Lung microvascular endothelial cell (primary cell): ENCODE measurements at places on chromosomes 12 and 14.

- DNase-seq: peak; percentile 11
These were observed 22.8 kb upstream of the USP44 start for GRCh38 chr12:95573951-95574576.

GRCh38 chr14:36217027-36217426 is 40.5 kb upstream of the PTCSC3 start:
- no peak for DNase-seq

DNA sequence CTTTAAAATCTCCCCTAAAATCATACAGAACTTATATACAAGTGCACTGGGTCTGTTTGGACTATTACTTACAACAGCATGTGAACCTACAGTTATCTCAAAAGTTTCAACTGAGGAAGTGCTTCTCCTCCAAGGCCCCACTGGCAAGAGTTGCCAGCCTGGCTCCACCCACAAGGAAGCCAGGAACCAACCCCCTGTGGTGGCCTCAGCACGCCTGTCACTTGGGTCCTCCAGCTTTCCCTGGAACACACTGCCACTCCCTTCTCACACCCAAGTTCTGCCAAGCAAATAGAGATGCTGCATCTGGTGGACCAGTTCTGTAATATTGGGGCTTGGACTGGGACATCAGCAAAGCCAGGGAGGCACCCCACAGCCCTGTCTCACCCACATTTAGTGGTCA is 115.4 kb downstream of the GCH1 start:
- DNase-seq: no peak

- peak; percentile 34 for DNase-seq
These were observed 44.5 kb downstream of the CHGA start for GRCh38 chr14:92967346-92967926.

DNA sequence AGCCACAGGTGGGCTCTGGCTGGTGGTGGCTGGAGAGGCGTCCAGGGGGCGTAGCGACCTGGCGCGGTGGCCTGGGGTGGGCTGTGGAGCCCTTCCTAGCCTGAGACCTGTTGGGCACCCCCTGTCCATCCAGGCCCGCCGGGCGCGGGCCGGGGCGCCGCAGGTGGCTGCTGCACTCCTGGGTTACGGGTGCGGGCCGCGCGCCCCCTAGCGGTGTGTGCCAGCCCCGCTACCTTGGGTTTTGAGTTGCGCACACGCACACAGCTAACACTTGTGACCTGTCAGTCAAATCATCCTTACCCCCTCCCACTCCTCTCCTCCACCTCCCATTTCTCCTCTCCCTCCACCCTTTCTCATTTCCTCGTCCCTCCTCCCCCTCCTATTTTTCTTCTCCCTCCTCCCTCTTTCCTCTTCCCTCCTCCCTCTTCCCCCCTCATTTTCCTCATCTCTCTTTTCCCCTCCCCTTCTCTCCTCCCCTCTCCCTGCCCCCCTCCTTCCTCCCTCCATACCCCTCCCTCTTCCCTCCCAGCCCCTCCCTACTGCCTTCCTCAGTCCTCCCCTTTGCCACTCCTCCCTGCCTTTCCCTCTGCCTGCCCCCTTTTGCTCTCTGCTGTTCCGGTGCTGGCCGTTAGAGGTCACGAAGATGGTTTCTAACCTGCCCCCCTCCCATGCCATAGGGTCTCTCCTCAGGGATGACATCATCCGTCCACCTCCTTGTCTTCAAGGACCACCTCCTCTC is 2.3 kb downstream of the MEG3 start:
- peak; percentile 53 for DNase-seq

- peak; percentile 24 for DNase-seq
These were observed 19.6 kb downstream of the HIGD1C start for GRCh38 chr12:50971946-50972345.

DNA sequence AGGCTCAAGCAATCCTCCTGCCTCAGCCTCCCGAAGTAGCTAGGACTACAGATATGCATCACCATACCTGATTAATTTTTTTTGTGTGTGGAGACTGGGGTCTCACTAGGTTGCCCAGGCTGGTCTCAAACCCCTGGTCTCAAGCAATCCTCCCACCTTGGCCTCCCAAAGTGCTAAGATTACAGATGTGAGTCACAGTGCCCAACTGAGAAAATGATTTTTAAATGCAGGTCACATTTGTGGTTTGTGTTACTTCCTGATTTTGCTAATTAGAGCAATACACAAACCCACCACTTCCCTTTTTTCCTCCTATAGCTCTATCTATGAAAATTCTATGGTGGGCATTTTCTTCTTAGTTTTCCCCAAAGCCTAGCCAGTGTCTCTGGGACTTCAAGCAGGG is 45.5 kb upstream of the TMEM263 start:
- DNase-seq: no peak

DNA sequence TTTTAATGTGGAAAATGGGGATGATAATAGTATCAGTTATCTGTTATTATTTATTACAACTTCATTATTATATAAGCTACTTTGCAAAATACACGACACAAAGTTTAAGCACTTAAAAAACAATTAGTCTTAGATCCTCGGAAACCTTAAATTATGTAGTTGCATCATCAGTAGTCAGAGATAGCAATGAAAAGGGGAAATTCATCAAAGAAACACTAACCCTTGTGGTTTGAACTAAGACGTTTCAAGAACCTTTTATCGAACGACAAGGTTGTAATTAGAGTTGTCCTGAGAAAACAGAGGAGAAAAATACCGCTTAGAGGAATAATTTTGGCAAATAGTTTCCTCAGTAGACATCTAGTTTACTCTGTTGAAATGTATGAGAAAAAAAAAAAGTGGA is 198.5 kb downstream of the PTPRO start:
- DNase-seq: no peak

- DNase-seq: no peak
These were observed 31.2 kb upstream of the CHPT1 start for GRCh38 chr12:101666052-101666728.

GRCh38 chr12:119283310-119283709 is 51.2 kb upstream of the CCDC60 start:
- DNase-seq: no peak

DNA sequence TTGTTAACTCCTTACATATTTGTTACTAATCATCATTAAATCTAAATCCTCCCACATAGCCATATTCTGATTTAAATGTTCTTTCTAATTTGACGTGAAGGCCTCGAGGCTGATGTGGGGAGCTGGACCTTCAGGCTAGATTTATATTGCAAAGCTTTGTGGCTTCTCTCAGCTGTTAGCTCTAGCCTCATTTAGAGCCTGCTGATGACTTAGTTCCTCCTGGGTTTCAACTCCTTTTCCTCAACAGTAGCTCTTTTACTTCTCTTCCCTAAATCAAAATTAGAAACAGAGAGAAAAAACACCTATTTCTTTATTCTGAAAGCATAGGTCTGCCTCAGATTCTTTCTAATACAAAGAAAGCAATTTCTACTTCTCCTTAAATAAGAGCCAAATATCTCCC is 477.5 kb upstream of the CCDC196 start:
- DNase-seq: no peak

- no peak for DNase-seq
These were observed 4.6 kb upstream of the SELPLG start for GRCh38 chr12:108638141-108638827.

- DNase-seq: no peak
These were observed 6.7 kb upstream of the BATF start for GRCh38 chr14:75515629-75515996.

GRCh38 chr12:128871516-128871892 is 18.2 kb downstream of the GLT1D1 start:
- DNase-seq: no peak

DNA sequence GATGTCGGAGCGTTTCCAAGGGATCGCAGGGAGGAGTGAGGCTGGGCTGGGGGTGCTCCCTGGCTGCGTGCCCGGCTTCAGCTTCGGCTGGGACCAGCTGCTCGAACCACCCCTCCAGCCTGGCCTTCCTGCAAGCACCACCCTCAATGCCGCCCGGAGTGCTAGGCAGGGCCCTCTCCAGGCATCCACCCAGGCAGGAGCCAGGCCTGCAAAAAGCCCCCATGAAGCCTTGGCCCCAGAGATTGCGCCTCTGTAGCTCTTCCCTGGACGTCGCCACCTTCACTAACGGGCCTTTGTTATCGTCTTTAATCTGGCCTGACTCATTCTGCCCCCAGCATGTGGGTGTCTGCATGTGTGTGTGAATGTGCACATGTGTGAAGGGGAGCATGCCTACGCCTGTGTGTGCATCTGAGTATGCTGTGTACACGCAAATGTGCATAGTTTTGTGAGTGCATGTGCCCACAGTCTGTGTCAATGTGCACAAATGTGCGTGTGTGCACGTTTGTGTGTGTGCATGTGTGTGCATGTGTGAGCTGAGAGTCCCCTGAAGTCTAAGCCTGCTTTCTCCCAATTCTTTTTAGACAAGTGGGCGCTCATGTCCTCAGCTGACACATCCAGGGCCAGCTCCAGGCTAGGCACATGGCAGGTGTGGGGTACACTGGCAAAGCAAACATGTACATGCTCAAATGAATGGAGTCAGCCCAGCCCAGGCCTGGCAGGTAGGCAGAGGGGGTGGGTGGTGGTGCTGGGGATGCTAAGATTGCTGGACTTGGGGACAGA is 195.4 kb upstream of the C14orf180 start:
- DNase-seq: no peak

- no peak for DNase-seq
These were observed 125.4 kb downstream of the TMX1 start for GRCh38 chr14:51365241-51365965.

DNA sequence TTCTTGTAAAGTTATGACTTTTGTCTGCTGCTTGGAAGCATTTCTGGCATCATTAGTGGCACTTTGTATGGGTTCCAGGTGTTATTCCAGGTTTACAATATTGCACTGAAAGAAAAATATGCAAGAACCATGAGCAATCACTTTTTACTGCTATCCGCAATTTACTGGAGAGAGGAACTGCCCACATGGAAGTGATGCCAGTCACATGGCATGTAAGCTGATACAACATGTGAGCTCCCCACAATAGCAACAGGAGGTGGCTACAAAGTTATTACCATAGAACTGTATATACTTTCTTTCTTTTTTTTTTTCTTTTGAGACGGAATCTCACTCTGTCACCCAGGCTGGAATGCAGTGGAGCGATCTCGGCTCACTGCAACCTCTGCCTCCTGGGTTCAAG is 1012.1 kb downstream of the BCL11B start:
- no peak for DNase-seq
